ENCODE measurements at places on chromosomes 5 and 9.

DNA sequence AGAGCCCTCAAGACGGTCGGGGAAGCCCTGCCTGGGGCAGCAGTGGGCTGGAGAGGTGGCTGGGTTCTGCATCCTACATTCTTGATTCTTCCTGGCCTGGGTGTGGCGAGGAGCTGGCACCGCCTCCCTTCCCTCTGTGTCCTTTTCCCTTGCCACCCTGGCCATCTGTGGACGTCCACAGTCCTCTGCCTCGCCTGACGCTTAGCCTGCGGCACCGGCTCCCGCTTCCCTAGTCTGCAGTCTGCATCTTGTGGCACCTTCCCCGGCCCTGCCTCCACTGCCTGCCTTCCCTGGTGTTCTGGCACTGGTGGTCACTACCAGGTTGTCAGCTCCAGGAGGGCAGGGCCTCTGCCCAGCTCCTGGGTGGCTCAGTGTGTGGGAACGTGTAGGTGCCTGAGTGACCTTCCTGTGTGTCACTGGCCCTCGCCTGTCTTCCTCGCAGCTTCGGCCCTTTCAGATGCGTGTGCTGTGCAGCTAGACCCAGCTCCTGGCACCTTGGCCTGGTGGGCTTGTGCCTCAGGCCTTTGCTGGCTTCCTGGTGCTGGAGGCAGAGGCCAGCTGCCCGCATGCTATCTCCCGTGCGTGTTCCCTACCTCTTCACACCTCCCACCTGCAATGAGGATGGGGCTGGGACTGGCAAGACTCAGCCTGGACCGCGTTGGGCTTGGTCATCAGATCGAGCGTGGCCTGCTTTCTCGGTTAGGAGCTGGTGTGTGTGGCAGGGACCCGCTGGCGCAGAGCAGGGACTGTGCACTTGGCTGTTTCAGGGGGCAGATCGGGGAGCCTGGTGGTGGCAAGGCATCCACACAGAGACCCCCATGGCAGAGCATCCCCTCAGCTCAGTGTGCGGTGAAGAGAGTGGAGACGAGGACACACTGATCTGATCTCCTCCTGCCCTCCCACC, 20.9 kb downstream of the TRAF2 start:
- no peak for DNase-seq

DNA sequence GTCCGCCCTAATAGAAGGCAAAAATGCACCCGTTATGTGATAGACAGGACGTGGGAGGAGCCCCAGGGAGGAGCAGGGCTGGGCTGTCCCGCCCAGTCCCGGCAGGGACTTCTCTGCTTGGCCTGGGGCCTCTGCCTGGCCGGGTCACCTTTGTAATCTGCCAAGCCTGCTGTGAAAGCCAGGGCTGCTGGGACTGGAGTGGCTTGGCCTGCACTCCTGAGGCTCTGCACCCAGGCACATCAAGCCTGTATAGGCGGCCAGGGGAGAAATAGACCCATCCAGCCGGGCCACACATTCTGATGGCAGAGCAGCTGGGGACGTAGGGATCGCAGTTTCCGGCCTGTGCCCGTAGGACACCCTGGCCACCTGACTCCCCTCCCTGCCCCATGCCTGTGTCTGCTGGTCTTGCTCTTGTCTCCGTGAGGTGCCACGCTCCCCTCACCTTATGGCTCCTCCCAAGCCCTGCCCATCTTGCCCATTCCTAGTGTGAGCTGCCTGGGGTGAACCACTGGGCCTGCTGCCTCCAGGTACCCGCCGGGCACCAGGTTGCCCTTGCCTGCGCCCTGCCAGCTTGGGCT, 28.1 kb downstream of the DYNC2I2 start:
- DNase-seq = no peak

- no peak for DNase-seq
Measured at GRCh38 chr5:78886341-78887230, 98.5 kb downstream of the ARSB start.

GRCh38 chr9:132774886-132775285, 103.2 kb downstream of the AK8 start:
- DNase-seq = no peak

DNA sequence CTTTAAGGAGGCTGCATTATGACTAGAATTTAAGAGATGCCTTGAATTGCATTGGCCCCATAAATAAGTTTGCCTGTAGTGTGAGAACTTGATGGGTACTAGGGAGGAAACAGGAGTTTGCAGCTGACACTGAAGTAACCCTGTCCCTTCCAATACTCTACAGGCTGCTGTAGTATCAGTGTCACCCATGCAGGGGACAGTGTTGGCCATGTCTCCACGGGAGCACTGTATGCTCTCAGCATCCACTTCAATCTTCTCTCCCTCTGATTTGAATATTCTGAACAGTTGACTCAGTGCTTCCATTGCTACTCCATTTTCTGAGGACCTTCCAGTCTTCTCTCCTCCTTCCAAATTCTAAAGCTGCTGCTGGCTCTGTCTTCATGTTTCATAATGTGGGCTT, 11.4 kb upstream of the IFNA14 start:
- DNase-seq = no peak

- DNase-seq = no peak
Measured at GRCh38 chr5:33491941-33492340, 51.2 kb downstream of the TARS1 start.

- DNase-seq = no peak
Measured at GRCh38 chr9:70923961-70924360, 197.5 kb downstream of the TRPM3 start.

- no peak for DNase-seq
Measured at GRCh38 chr9:72990397-72991182, 37.7 kb upstream of the ALDH1A1 start.

- DNase-seq = no peak
Measured at GRCh38 chr9:3825721-3826120, 299.9 kb upstream of the RFX3 start.

DNA sequence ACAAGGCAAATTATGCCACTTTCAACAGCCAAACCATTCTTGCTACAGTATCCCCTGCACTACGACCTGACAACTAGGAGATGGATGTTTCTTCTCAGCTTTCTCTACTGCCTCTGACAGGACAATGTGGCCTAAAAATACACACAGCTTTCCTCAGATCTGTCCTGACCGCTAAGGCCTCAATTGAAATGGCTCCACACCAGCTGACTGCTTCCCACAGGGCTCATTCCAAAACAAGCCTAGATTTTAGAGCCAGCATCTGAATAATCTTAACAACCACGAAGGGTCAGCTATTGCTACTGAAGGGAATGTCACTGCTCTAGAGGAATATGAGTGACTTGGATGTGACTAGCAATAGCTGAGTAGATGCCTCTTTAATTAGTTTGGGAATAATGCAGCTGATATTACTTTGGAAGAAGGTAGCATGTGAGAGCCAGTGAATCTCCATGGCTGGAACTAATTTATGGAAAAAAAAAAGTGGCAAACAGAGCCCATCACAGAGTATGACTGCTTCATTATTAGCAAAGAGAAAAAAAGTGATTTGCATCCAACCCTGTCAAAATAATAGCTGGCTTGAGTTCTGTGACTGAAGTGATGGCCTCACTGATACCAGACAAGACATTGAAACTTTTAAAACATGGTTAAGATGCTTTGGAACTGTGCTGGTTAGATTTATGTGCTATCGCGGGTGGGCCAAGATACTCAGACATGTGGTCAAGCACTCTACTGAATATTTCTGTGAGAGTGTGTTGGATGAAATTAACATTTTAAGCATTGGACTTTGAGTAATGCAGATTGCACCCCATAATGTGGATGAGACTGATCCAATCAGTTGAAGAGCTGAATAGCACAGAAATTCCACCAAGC, 450.2 kb downstream of the NR2F1-AS1 start:
- DNase-seq = no peak

GRCh38 chr5:147509710-147510651, at the start of gene DPYSL3:
Gene DPYSL3, minus strand, starts transcription at chr5:147510068. Its CDS starts 210 bp downstream, at chr5:147509858.
- DNase-seq = peak; percentile 39

DNA sequence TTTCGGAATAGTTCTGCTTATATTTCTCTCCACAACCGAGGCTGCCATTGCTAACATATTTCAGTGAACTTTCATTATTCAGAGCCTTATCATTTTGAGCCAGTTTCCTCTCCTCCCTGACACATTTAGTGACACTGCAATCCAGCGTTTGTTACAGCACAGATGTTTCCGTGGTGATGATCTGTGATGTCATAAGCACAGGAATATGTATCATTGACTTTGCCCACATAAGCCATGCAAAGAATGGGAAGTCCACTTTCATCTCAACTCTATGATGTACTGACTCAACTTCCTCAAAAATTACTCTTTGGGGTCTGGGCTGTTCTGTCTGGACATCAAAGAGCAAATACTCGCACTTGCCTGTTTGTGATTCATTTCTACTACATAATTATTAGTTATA, 291.8 kb downstream of the EBF1 start:
- no peak for DNase-seq

DNA sequence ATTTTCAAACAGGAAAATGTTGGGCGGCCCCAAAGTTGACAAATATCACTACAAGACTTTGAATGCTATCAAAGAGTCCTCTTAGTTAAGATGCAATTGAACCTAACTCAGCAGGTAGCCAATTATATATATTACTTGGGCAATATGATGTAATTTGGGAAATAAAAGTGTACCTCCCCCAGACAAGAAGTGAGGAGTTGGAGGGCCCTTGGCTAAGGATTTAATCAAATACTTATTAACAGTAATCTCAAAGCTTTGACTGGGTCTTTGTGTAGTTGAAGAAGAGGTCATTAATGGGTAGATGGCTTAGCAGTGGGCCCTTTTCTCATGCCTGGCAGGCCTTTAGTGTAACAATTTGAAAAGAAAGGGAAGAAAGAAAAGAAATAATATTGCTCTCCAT, 599.0 kb downstream of the CSNK1G3 start:
- DNase-seq = no peak

DNA sequence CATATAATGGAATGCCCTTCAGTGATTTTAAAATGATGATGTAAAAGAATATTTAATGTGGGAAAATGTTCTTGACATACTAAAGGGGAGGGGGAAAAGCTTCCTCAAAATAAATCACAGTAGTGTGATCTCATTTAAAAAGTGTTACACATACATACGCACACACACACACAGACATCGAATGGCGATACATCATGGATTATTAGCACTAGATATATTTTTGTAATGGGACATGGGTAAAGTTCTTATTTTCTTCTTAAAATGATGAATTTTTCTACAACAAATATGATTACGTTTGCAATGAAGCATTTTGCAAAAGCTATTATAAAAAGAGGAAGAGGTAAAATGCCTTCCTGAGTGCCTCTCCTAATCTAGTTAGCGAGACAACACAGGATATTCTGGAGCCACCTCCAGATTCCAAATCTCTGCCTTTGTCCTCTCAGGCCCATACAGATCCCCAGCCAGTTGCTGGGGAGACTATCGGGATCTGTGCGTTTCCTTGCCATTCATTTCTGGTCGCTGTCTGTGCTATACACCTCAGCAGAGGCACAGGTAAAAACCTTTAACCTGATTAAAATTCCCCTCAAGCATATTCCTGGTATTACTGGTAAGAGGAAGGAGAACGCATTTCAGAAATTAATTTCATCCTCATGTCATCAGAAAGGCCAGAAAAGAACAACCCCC, 69.6 kb downstream of the SLC28A3 start:
- DNase-seq = no peak

- no peak for DNase-seq
Measured at GRCh38 chr5:169796731-169797130, 159.7 kb downstream of the DOCK2 start.

GRCh38 chr5:10676224-10676623, 84.8 kb downstream of the DAP start:
- DNase-seq = no peak

DNA sequence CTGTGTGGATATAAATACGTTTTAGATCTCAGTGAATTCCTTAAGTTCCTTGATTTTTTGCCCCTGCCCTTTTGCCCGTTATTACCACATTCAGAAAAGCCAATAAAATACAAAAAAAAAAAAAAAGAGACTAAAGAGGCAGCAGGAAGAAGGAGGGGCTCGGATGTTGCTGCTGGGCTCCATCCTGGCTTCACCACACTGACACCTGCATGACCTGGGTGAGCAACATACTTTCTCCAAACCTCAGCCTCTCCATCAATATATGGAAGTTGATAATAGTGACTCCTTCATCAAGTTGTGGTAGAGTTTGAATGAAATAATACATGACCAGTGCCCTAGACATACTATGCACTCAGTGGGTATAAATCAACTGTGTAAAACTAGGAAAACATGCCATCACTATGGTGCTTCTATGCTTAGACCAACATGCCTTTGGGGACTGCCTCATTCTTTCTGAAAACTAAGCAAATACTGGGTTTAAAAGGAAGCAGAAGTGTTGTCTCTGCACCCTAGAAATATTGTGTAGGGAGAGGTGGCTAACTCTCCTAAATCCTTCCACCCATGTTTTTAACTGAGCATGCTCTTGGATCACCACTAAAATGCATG, 243.0 kb downstream of the PIK3R1 start:
- no peak for DNase-seq

GRCh38 chr9:120926397-120926928, at the start of gene TRAF1:
Gene TRAF1, minus strand, starts transcription at chr9:120926796. Its CDS starts 721 bp downstream, at chr9:120926075.
- no peak for DNase-seq
